ENCODE measurements at places on chromosomes 6 and 20.

DNA sequence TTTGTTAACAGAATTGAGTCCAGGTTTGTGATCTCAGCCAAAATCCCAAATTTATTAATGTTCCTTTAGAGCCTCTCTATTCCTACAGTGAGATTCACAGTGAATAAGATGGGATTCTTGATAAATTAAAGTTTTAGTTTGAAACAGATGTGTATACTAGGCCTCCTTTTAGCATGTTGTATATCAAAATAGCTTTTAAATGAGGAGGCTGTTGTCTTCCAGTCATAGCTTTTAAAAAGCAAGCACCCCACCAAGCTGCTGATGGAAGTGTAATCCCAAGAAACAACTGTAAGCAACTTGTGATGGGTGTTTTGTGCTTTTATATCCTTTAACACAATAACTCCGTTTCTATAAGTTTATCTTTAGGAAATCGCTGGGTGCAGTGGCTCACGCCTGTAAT lies 7.0 kb downstream of the GTF2H5 start:
- DNase-seq = peak; percentile 7

DNA sequence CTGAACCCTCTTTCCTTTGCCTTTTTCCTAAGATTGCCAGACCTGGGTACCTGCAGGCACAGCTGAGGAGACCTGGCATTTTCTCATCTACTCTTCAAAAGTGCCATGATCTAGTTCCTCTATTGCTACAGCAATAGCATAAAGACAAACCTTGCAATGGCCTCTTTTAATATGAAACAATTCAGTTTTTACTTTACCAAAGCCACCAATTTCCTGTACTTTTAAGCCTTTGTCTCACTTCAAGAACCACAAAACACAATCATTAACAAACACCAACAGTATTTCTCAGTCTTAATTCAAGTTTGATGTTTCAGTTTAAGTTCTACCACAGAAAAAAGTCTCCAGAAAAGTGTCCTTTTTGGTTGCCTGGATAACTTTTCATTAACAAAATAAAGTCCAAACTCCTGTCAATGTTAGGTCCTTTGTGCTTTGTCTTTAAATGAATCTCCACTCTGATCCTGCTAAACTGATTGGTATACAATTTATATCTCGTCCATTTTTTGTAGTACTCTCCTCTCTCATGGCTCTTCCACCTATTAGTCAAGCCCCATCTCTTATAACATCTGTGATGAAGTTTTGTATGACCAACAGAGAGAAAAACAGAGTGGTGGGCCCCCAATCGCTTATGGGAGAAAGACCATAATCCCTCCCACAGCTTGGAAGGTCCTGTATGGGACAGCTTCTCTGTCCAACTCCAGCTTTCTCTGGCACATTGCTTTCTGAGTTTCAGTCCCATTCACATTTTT lies 50.5 kb upstream of the THEMIS start:
- no peak for DNase-seq

- no peak for DNase-seq
These were observed 88.8 kb downstream of the TAF4 start for GRCh38 chr20:61976644-61977418.

DNA sequence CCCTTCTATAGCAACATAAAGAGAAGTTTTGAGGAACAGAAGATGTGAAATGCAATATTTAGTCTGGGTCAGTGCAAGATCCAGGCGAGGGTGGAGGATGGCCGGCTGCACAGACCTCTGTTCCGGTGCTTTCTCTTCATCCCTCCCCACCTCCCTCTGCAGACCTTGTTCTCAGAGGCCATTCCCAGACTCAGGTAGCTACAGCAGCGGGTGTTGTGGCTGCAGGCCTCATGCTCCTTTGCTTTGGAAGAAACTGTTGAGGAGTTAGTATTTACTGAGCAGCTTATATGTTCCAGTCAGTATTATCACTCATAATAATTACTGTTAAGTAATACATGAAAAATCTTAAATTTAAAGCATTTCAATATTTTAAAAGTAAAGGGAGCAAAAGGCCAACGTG lies 1.7 kb downstream of the BTN3A3 start:
- no peak for DNase-seq

DNA sequence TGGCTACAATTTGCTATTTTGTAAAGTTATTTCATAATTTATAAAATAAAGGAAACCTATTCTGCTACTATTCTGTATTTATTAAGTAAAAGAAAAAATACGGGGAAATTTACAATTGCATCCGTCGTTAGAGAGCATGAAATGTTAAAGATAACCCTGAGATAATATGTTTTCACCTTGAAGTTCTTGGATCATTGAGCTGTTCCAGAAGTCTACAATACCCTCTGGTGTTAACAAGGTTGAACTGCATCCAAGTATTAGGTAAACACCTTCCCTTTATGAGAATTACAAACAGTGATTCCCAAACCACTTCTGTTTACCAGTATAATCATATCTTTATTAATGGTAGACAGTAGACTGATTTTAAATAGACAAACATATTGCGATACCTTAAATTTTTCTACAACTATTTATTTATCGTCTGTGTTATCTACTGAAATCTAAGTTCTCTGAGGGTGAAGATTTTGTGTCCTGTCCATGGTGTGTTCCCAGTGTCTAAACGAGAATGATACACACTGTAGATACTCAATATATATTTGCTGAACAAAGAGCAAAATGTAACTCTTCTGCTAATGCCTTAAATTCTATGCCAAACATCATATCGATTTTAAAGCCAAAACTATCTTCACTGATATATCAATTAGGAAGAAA lies 28.2 kb downstream of the TBC1D32 start:
- DNase-seq = peak; percentile 35

DNA sequence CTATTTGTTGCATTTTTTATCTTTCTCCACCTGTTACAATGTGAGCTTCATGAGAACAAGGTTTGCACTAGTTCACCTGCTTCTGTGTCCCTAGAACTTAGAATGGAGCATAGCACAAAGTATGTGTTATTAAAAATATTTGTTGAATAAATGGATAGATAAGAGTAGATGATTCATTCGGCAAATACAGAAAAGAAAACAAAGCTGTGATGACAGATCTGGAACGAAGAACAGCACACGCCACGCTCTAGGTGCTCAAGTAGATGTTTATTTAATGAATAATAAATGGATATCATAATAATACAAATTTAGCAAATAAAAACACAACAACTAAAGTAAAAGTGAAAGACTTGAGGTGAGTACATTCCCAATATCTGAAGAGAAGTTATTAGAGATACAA lies 273.1 kb downstream of the HAO1 start:
- DNase-seq = no peak

GRCh38 chr6:165969184-165969583 lies 198.5 kb downstream of the TBXT start:
- no peak for DNase-seq

DNA sequence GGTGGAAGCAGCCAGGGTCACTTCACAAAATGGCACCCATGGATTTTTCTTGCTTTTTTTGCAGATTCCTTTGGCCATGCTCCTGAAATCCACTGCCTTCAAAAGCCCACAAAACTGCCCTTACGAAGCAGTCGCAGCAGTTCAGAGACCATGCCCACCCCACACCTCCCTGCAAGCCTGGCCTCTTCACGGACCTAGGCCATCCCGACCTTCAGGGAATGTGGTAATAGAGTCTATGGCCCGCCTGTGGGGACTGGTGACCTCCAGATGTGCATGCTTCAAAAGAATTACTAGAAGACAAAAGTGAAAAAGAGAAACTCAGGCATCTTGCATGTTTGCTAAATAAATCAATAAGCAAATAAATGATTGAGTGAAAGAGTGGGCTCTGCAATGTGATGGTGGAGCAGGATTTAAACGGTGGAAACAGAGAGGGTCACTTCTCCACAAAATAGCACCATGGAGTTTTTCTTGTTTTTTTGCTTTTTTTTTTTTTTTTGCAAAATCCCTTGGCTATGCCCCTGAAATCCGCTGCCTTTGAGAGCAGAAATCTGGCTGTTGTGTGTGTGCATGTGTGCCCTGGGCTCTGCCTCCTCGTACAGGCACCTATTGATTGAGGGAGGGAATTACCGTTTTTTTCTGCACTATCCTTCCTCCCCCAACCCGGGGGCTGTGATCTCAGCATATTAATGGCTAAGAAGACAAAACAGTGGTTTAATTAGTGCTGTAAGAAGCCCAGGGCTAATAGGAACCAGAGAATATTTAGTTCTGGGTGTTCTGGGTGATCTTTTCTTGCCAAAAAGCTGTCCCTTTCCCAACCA lies 107.4 kb downstream of the PXDC1 start:
- no peak for DNase-seq

DNA sequence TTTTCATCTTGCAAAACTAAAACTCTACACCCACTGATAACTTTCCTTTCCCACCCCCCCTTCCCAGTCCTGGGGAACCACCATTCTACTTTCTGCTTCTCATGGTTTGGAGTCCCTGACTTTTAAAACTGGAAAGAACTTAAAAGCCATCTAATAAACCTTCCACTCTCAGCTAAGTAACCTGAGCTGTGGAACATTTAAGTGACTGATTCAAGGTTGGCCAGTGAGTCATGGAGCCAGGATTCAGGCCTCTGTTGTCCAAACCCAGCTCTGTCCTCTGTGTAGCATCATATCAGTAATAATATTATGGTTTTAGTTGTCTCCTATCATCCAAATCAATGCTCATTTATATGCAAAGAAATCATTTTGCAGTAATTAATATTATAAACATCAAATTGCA lies 176.0 kb upstream of the NT5E start:
- peak; percentile 13 for DNase-seq

DNA sequence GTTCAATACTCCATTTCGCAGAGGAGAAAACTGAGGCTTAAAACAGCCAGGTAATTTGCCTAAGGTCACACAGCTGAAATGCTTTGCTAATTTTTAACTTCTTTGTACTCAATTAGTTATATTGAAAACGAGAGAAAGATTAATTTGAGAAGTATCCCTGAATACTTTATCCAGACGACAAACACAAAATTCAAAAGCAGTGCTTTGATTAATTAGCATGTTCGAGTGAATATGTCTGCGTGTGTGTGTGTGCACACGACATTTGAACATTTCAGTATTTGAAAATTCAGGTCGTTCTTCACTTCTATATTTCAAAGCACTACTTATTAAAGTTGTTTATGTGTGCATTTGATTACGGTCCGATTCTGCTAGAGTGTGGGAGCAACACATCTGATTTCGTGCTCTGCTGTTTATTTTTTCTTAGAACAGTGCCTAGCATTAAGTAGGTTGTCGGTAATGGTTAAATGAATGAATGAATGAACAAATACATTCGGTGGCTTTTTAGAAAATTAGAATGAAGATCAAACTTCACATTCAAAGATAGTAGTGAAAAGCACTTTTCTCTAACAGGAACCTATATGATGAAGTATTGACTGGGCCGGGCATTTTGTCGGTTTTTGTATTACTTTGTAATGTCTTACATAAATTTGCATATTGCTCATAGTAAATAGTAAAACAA lies 36.9 kb upstream of the SYNCRIP start:
- no peak for DNase-seq

DNA sequence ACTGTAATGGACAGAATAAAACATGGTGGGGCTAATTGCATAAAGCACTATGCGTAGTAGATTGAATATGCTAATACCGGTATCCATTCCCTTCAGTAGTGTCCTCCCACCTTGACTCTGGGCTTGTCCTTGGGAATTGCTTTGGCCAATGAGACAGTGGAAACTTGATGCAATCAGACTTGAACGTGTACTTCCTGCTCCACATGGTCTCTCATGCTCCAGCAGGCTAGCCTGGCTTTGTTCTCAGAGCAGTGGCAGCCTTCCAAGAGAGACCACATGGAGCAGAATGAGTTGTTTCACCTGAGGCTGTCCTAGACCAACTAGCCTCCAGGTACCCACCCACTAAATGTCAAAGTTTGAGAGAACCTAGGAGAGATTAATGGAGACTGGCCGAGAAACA lies 37.0 kb upstream of the BTBD3 start:
- DNase-seq = no peak

DNA sequence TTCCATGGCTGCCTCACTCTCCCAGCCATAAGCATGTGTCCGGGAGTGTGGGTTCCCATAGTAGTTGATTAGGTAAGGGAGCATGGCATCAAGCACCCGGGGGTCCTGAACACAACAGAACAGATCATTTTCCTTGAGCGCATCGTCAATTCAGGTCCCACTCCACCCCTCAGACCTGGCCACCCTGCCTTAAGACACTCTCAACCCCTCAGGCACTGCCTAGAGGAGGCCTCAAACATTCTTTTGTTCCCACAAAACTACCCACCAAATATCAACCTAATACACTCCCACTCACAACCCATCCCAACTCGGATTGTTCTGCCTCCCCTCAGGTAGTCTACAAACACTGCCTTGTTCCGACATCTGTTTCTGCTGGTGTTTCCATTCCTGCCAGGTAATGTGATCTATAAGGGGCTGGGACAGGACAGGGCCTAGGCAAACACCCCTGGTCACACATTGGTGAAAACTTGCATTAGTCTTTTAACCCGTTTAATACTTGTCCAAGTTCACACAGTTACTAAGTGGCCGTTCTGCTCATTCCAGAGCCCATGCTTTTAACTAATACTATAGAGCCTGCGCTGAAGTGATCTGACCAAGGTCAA lies 1.4 kb downstream of the NFS1 start:
- DNase-seq = no peak

DNA sequence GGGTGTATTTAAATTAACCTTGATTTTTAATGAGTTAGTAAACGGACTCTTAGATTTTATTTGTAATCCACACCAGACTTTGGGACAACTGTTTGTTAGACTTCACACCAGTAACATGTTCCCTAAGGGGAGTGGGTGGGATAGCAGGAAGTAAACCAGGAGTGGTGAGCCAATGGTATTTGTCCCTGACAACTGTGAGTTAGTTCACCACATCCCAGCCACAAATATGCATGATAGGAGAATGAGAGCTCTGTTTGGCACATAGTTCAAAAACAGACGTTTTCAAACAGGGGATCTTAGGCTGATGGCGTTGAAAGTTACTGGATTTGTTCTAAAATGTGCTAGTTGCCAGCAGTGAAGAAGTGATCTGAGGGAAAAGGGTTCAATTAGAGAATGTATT lies 18.7 kb upstream of the COL10A1 start:
- peak; percentile 89 for DNase-seq

GRCh38 chr6:164069350-164069990 lies 655.0 kb downstream of the QKI start:
- DNase-seq = peak; percentile 10

DNA sequence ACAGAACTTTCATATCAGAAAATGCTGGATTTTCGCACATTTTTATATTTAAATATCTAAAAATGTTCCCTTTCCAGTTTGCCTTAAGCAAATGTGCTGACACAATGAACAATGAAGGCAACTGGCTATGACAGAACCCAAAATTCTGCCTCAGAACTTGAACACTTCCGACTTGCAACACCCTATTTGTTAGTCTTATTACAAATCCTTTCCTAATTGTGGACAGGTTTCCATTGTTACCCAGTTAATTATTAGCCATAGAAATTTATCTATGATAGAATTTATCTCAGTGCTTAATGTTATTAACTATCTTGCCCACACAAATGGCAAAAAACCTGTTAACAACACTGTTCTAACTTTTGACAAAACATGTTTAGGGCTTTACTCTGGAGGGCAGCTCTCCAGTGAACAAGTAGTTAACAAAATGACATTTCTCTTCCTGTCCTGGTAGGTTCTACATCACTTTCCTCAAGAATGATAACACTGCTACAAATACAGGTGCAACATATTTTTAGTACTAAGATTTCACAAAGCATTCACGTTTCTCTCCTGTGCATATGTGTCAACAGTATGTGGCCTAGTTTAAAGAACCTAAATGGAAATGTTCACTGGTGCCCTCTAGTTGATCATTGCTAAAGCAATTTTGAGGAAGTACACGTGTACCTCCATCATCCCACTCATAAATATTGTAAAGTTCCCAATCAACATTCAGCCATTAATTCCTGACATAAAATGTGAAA lies 58.4 kb downstream of the HIVEP2 start:
- DNase-seq = peak; percentile 43

- no peak for DNase-seq
These were observed 98.1 kb upstream of the AKAP12 start for GRCh38 chr6:151141685-151142084.

GRCh38 chr6:33570806-33571636 lies 9.1 kb downstream of the BAK1 start:
- DNase-seq = peak; percentile 77

Data from fibroblast of skin of abdomen (primary cell).